ENCODE measurements at places on chromosomes 4 and X. TPM values are rescaled to one million over a fixed set of nuclear protein-coding genes. Genes with fewer than 3 reads are reported as not detected.

Gene MBNL3
- total RNA-seq, result 3.5 TPM

DNA sequence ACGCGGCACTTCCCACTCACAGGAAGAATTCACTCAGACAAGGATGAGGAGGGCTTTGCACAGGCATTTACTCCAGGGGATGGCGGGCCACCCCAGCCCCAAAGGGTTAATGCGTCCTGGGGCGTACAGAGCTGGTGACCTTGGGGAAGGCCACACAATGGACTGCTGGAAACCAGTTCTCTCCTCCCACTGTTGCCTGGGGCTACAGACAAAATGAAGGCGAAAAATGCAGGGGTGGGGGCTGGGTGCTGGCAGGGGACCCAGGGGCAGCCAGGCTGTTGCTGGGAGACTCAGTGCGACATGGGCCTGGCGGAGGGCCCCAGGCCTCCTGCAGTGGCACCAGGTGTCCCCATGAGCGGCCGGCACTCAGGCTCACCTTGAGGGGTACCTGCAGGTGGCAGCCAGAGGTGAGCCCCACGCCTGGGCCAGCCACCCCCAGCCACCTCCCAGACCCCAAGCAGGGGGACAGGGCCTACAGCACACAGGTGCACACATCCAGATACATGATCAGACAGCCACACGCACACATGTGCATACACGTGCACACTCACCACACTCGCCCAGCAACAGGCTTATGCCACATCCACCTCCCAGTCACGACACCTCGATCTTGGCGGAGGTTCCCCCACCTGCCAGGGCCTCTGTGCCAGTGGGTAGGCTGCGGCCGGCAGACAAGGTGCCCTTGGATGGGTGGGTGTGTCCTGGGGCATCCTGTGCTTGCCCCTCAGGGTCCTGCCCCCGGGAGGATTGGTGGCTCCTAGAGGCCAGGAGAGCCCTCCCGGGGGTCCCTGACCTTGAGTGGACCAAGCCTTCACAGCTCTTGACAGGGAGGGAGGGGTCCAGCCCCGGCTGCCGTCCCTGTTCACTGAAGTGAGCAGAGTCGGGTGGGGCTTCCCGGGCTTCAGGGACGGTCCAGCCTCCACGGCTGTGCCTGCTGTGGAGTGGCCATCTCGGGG lies 13.1 kb downstream of the NAT8L start:
- no peak for DNase-seq

DNA sequence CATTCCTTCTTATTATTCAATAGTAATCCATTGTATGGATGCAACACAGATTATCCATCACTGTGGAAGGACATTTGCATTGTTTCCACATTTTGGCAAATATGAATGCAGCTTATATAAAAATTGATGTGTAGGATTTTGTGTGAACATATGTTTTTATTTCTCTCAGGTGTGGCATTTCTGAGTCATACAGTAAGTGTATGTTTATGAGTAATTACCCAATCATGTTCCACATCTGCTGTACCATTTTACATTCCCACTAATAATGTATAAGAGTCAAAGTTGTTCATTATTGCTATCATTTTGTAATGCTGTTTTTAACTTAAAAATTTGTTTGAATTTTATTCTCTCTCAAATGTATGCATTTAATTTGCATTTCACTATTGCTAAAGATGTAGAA lies 25.5 kb downstream of the MAGEA4 start:
- no peak for DNase-seq

DNA sequence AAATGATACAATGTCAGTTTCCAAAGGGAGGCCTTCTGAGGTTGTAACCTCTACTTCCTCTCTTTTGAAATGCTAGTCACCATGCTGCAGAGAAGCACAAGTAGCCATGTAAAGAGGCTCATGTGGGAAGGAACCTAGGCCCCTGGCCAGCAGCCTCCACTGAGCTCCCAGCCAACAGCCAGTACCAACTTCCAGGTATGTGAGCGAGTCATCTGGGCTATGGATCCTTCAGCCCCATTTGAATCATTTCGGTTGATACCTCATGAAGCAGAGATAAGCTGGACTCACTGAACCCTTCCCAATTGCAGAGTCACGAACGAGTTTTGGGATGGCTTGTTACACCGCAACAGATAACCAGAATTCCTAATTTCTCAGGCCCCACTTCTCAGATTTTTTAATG lies 187.0 kb upstream of the LDB2 start:
- DNase-seq, result no peak

- DNase-seq, result peak; percentile 85
Observed at GRCh38 chr4:15336410-15337167, 91.2 kb upstream of the C1QTNF7 start.

GRCh38 chr4:158541506-158541905 lies 19.8 kb downstream of the RXFP1 start:
- DNase-seq, result no peak

GRCh38 chr4:82513382-82513781 lies 48.4 kb downstream of the TMEM150C start:
- DNase-seq, result no peak

DNA sequence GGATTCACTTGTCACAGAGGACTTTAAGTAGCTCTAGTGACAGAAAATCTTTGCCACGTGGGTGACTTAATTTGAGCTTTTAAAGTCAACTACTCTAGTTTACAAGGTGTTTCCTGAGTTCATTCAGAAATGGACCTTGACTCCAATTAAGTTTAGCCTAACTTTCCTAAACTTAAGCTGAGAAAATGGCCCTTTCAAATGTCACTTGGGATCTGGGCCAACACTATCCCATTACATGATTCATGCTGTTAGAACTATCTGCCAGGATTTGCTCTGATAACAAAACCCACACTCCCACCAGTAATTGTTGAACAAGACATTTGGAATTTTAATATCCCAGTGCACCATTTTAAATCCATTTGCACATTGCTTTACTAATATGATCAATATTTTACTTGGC lies 40.8 kb downstream of the C4orf46 start:
- peak; percentile 67 for DNase-seq

Gene SGCB
- 4.5 TPM for total RNA-seq

Gene CDX4
- total RNA-seq, result not detected

Gene F8
- 2.2 TPM for total RNA-seq

GRCh38 chr4:126758493-126758892 lies 874.3 kb upstream of the INTU start:
- no peak for DNase-seq

GRCh38 chr4:99968330-99968729 lies 18.3 kb upstream of the H2AZ1 start:
- DNase-seq, result peak; percentile 7

DNA sequence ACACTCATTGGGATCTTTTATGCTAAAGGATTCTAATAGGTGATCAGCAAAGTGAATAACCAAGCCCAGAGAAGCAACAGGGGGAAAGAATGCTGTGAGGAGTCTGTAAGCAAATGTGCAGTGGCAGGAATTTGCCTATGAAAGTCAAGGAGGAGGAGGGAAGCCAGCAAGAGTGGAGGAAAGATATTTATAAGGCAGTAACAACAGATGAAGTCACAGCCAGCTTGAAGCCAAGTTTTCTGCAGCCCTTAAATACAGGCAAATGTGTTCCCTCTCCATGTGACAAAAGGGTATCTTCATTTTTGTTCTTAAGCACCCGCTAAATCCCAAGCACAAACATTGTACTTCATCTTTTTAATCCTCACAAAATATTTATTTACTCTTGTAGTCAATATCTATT lies 275.0 kb upstream of the CLNK start:
- no peak for DNase-seq

DNA sequence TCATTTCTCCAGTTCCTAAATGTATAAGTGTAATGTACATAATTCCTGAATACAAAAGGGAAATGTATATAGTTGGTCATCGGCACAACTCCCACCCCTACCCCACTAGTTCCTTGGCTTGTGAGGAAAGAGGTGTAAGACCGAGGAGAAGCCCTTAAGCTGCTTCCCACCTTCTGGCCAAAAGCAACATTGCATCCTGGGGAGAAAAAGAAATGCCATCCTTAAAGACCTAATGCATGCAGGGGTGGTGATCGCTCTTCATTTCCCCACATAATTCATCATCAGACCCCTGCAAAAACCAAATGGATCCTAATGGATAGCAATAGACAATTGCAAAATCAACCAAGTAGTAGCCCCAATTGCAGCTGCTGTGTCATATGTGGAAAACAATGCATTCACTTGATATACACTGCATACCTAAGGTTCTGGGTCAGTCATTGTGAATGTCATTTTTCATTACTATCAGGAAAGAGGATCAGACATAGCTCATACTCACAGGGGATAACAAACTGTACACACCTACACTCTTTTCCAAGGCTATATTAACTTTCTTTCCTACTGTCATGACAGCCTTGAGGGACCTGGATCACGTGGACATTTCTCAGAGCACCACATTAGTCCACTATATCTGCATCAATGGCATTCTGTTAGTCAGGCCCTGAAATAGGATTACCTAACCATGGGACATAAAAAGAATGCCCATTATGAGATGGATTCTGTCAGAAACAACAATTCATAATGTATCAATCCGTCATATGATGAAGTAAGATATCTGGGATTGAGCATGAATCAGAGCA lies 31.7 kb upstream of the NFXL1 start:
- DNase-seq, result no peak

Gene NEXMIF
- 0.21 TPM for total RNA-seq

- DNase-seq, result no peak
Observed at GRCh38 chrX:3177851-3178250, 136.6 kb downstream of the ARSF start.

DNA sequence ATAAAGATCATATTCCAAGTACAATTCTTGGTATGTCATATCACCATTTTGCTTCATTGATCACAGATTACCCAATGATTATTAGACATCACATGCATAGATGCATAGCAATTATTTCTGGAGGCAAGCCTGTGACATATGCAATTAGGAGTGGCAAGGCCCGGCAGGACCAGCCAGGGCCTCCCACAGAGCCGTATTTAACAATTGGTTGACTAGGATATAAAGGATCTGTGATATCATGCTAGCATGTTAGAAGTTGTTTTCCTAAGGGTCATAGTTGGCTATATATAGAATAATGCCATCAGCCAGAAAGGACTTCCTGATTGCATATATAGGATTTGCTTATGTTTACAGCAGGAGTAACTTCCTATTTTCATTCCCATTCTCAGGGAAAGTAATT lies 103.5 kb upstream of the OTUD4 start:
- no peak for DNase-seq

GRCh38 chr4:107740950-107741701 lies 21.1 kb upstream of the PAPSS1 start:
- DNase-seq, result no peak

DNA sequence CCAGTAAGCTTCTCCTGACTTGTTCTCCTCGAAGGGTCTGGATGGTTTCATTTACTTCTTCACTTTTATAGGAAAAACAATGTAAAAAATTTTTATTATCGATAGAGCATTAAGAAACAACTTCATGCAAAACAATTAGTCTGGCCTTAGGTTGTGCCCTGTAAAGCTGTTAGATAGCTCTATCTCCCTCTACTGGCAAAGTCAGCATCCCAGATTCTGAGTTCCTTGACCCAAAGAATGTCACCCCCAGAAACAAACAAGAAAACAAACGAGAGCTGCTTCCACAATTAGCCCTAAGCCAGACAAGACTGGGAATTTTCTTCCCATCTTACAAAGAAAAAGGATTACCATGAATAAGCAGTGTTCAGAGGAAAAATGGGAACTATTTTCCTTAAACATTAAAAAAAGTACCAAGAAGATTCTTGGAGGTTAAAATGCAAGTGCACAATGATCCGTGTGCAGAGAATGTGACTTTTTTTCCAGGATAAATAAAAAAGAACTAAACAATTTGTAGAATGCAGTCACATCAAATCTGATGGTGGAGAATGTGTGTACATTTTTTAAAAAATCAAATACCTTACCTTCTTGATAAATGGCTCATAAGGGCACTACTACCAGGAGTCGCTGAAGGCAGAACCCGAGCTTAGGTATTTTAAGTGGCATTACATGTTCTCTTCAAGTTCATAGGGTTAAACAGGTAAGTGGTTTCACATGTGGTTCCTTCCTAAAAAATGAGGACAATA lies 293.2 kb downstream of the FBXO8 start:
- peak; percentile 3 for DNase-seq

Gene TNIP3
- 0.06 TPM for total RNA-seq

DNA sequence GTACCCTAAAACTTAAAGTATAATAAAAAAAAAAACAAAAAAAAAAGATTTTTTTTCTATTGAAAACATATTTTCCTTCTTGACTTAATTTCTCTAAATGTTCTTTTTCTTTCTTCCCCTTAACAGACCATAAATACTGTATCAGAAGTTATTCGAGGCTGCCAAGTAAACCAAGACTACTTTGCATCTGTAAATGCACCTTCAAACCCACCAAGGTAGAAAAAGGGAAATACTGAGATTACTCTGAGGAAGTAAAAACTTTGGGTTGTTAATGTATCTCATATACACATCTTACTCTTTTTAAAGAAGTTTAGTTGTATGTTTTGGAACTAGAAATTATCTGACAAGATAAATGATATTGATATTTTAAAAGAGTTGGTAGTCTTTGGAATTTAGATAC lies 65.6 kb downstream of the USO1 start:
- no peak for DNase-seq

DNA sequence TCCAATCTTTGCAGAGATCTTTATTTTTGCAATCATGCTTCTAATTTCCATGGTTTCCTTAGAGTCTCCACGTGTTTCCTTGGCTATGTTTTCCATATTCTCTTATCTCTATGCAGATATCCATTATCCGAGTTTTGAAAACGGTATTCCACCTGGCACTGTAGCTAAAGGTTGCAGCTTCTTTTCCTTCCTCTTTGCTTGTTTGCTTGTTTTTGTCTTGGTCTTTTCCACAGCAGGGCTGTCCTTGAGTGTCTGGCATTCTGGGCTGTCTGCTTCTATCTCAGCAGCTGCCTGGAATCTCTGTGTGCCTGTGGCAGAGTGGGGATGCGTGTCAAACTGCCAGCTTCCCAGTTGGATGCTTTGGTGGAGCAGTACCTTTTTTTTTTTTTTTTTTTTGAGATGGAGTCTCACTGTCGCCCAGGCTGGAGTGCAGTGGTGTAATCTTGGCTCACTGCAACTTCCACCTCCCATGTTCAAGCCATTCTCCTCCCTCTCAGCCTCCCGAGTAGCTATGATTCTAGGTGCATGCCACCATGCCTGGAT lies 46.9 kb downstream of the WFS1 start:
- DNase-seq, result no peak

DNA sequence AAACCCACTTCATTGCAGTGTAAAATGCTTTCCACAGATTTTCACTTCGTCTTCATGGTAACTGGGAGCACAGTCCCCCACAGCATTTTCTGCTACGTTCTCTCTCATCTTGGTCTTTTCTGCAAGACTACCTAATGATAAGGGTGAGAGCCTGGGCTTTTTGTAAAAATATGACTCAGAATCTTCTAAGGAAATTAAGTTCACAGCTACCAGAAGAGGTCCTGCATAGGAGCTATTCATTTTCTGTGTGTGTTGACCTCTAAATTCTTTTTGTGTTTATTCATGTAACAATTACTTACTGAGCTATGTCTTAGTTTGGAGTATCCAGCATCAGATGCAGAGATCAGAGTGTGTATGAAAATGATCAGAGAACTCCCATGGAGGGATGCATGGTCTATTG lies 192.2 kb downstream of the CPEB2 start:
- no peak for DNase-seq

- no peak for DNase-seq
Observed at GRCh38 chr4:21469438-21470300, 478.9 kb downstream of the KCNIP4 start.

GRCh38 chrX:120512222-120512621 lies 43.1 kb upstream of the LAMP2 start:
- DNase-seq, result no peak

Gene PFKFB1
- not detected for total RNA-seq

All from Daoy (cell line).